CD4-positive, alpha-beta memory T cell (primary cell): ENCODE measurements at places on chromosomes 3 and 15.

DNA sequence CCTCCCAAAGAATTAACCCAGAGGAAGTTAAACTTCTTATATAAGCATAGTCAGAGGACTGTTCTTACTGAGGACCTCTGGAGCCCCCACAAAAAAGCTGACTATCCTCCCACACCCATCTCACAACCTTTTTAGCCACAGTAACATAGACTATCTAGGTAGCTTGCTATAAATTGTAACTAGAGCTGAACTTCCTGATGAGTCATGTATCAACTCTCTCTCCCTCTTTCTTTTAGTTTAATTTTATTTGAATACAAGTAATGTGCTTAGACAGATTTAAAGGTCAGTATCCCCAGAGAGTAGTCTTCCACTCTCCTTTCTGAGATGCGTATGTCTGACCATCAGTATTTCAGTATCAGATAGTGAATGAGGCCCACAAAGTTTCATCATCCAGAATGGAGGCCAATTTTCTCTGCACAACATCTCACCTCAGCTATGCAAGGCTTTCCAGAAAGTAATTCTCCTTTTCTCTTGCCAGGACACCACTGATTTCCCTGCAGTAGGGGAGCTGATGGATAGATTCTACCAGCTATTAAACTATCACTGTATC, 104.0 kb upstream of the MYRIP start:
- DNase-seq = no peak

DNA sequence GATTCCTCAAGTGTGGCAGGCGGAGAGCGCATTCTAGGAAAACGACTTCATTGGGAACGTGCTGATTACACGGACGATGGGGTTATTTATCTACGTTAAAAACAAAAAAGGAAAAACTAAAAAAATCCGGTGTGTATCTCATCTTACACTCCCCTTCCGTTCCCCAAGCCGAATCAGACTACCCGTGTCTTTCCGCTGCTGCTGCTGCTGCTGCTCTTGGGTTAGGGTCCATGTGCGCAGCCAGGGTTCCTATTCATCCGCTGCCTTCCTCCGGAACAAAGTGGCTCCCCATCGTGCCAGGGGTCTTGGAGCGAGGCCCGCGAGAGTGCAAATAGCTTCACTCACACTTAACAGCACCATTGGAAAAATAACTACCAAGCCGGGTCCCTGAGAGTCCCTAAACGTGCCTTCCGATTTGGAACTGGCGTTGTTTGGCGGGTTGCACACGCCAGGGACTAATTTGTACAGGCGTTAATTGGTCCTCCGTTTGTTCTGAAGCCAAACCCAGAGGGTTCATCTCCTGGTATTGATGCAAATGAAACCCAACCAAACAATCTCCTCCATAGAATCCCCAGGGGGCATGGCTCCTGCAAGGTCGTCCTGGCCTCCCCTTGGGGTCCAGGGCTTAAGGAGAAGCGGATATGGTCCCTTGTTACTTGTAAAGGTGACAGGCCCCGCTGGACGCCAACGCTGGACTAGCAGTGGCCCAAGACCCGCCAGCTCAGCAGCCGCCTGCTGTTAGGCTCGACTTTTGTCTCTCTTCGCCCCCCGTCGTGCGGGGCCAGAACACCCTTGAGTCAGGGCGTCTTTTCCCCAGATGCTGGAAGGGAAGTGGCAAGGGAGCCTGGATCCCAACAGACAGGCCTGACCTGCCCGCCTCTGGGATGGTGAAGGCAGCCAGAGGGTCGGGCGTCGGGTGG, 11.0 kb upstream of the ONECUT1 start:
- DNase-seq = no peak

- no peak for DNase-seq
Observed at GRCh38 chr3:42732196-42732828, 29.7 kb upstream of the HHATL start.

DNA sequence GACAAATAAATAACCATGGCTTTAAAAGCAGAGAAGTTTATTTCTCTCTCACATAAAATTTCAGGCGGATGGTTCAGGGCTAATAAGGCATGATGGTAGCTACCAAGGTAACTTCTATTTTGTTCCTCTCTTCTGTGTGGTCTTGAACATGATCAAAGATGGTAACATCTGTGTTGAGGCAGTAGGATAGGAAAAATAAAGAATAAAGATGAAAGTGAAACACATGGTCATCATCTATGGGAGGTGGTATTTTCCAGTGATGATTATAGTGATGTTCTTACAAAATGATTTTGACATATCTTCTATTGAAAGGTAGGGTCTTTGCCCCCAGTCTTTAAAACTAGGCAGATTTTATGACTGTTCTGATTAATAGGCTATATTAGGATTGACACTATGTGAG, 14.2 kb upstream of the SST start:
- no peak for DNase-seq

DNA sequence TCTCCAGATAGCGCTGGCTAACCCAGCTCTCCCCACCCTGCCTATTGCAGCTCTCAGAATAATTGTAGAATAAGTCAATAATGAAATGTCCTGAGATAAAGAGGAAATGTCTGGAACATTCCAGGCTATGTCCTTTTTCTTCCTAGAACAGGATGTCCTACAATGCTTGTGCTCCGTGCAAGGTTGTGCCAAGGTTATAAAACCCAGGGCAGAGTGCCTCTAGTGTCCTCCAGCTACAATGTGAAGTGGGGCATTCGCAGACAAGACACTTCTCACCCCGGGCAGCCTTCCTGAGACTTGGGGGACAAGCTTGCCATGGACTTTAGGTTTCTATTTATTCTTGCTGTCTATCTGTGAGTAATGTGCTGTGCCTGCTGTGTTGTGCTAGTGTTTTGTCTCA, 900.6 kb downstream of the TUSC7 start:
- DNase-seq = no peak
